ENCODE measurements at places on chromosomes 5 and 9.

GRCh38 chr5:112762113-112762810 lies 24.6 kb downstream of the APC start:
- no peak for DNase-seq

DNA sequence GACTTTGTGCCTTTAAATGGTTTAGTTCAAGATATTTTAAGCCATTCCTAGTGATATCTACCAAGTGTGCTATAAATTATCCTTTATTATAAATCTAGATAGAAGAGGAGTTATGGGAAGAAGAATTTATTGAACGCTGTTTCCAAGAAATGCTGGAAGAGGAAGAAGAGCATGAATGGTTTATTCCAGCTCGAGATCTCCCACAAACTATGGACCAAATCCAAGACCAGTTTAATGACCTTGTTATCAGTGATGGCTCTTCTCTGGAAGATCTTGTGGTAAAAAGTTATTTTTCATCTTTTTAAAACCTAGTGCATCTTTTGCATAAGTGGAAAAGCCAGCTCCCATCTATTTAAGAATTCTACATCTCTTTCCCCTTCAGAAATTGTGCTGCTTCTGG lies 18.6 kb downstream of the SLC23A1 start:
- no peak for DNase-seq

DNA sequence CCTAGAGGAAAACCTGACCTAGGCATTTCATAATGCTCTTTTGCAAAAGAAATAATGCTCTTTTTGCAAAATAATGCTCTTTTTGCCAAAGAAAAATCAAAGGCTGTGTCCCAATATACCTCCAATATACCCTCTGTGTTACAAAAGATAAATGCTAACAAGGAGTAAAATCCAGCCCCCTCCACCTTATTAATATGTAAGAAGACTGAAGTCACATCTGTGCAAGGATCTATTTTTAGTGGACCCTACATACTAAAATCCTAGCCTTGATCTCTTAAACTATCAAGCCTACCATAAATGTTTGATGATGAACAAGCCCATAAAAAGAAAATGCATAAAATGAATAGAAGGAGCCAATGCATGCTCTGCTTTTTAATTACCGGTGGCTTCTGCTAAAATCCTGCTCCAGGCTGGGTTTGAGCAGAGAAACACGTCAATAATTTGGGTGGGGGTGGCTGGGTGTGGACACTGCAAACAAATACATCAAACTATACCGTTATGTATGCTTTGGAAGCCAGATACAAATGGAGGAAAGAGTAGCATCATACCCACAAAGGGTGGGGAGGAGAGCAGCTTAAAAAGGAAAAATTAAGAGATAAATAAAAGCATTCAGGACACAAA lies 131.6 kb downstream of the SEMA6A start:
- no peak for DNase-seq

DNA sequence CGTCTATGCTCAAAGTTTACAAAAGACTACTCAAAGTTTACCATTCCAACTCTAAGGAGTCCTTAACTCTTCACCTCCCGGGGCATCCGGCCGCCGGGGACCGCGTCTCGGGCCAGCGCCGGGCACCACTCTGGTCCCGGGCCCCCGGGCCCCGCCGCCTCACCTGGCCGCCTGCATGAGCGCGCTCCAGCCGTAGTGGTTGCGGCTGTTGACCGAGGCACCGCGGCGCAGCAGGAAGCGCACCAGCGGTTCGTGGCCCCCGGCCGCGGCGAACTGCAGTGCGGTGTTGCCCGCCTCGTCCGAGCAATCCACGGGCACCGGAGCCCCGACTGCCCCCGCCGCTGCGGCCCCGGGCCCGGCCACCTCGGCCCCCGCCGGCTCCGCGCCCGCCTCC lies 388 bp downstream of the ANKS6 start:
- DNase-seq, result no peak

DNA sequence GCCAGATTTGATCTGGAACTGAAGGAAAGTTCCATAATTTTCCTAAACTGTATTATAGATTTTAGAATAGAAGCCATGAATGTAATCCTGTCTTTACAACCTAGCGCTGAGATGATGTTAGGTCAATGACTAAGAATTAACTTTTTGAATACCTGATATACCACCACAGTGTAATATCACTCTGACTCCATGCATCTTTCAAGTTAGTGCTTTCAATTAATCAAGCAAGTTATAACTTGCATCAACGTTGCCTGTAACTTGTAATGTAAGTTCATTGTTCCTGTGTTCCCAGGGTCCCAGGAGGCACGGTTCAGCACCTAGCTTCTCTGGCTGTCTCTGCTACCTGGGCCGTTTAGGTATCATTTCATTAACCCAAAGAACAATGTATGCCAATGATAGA lies 139.3 kb downstream of the CSNK1G3 start:
- peak; percentile 35 for DNase-seq

- no peak for DNase-seq
Measured at GRCh38 chr5:103834216-103834615, 271.6 kb upstream of the NUDT12 start.

DNA sequence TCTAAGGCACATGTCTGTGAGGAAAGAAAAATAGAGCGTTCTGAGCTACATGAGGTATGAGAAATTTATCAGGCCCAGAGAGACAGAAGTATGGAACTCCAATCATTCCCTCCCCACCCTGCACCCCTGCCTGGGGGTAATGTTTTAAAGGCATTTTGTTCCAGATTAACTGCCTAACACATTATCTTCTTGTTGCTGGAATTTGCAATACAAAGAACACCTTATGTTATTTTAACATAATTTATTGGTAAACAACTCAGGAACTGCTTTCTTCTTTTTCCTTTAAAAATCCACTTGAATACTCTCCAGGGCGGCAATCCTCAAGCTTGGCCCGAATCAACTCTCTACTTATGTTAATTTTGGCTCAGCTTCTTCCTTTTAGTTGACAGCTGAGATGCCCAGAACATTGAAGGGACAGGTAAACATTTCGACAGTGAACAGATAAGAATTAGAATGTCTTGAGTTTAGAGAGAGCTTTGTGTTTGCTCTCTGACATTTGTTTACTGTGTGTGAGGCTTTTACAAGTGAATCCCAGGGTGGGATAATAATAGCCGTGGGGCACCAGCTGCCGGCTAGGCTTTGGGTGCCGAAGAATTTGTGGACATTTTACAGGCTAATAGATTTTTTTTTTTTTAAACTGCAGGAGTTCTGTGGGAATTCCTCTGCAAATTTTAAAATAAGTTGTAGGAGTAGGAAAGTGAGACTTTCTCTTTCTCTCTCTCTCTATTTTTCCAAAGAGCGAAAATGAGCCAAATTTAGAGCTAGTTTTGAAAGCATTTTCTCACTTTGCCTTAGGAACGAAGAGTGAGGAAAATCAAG lies 96.4 kb upstream of the TAF11L2 start:
- DNase-seq, result no peak

- no peak for DNase-seq
Measured at GRCh38 chr5:122901346-122901745, 55.9 kb downstream of the SNX24 start.

- peak; percentile 85 for DNase-seq
Measured at GRCh38 chr5:169576181-169576598, 7.4 kb upstream of the SPDL1 start.

DNA sequence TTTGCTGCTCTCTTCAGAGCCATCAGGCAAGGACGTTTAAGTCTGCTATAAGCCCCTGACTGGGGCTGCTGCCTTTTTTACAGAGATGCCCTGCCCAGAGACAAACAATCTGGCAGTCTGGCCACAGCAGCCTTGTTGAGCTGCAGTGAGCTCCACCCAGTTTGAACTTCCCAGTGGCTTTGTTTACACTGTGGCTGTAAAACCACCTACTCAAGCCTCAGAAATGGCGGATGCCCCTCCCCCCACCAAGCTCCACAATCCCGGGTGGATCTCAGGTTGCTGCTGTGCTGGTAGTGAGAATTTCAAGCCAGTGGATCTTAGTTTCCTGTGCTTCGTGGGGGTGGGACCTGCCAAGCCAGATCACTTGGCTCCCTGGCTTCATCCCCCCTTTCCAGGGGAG lies 59.7 kb upstream of the SNCAIP start:
- no peak for DNase-seq

GRCh38 chr9:104200456-104200994 lies 106.4 kb downstream of the SMC2 start:
- no peak for DNase-seq

All from mammary epithelial cell (primary cell).